ENCODE measurements at places on chromosomes 3 and 15.

DNA sequence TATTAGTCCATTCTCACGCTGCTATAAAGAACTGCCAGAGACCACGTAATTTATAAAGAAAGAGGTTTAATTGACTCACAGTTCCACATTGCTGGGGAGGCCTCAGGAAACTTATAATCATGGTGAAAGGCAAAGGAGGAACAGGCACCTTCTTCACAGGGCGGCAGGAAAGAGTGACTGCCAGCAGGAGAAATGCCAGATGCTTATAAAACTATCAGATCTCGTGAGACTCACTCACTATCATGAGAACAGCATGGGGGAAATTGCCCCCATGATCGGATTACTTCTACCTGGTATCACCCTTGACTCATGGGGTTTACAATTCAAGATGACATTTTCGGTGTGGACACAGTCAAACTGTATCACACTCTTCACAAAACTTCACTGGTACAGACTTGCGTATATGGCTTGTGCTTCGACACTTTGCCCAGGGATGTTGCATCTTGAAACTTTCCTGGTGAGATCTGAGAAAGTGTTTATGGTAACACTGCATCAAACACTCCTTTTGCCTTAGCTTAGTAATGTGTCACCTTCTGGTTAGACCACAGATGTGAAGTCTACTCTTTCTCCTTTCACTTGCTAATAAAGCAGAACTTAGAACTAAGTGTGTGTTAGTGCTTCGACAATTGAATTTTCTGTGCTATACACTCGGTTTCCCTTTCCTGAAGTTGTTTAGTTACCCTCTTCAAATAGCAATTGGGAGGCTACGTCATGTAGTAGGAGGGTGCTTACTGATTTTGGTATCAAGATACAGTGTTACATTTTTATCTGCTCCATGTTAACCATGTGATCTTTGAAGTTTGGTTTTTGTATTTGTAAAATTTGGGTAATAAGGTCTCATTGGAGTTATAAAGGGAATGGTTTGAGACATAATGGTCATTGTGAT lies 185.7 kb downstream of the LPP start:
- DNase-seq, result no peak

DNA sequence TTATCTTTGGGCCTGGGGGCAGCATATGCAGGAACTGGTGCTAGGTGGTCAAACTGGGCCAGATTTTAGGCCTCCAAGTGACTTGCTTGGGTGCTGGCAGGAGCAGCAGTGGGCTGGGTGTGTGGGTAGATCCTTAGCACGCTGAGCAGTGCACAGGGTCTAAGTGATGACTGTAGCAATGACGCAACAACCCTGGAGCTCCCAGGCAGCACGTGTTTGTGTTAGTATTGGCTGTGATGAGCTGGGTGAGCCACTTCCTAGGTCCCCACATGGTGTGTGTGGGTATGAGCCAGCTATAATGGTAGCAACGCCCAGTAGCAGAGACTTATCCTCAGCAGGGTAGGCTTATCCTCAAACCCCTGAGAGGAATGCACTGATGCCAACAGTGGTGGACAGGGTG lies 570.6 kb upstream of the ROBO1 start:
- no peak for DNase-seq

GRCh38 chr3:109897734-109898133 lies 560.4 kb upstream of the DPPA4 start:
- no peak for DNase-seq

DNA sequence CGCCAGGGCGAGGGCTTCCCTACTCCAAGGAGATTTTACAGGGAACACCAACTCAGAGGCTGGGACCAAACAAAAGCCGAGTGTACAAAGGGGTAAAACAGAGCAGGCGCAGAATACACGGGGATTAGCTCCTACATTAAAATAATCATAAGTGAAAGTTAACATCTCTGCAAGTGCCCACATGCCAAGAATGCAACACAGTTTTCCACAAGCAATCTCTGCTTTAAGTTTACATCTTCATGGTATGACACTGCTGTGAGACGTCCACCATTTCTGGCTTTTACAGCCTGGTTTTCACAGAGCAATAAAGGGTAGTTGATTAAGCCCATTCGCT lies 500 bp upstream of the VGLL3 start:
- DNase-seq, result no peak

DNA sequence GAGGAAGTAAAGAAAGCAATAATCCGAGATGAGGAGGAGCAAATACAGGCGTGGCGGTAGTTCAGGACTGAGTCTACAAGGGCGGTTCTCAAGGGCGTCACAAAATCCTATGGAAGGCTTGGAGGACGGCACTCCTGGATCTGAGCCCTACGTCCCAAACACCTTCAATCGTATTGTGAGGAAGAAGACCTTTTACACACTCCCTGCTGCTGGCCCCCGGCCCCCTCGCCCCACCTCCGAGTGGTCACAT lies 747 bp downstream of the PLD1 start:
- no peak for DNase-seq

- DNase-seq, result no peak
Measured at GRCh38 chr3:87710511-87710910, 348.3 kb downstream of the CGGBP1 start.

DNA sequence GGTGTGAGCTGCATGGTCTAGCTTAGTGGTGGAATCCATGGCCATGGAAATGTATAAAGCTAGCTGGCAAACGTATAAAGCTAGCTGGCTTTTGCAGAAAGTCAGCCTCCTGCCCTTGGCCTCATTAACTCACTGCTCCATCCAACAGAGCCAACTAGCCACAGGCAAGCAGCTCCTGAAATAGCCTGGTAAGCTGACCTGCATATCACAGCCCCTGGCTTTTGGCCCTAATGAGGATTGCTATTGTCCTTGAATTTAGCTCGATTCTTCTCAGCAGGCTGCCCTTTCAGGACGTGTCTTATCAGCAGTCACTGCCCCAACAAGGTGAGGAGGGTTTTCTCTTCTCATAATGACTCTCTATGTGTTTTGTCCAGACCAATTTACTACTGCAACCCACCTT lies 446.8 kb downstream of the WDR72 start:
- no peak for DNase-seq

DNA sequence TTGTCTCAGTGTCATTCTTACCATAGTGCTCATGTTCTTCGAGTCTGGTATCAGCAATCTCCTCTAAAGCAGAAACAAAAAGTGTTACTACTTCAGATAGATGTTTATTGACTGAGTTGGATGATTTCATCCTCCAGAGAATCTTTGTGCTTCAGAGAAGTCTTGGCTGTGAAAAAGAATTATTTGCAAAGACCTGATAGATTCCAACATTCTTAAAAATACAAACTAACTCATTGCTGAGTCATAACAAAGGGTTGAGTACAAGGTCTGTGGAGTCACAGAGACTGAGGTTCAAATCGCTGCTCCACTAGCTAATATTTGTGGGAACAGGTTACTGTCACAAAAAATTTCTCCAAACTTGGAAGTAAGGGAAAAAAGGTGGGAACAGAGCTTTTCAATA lies 9.0 kb upstream of the STRIT1 start:
- DNase-seq, result peak; percentile 66

- no peak for DNase-seq
Measured at GRCh38 chr15:89982315-89983055, 18.6 kb upstream of the ZNF710 start.

DNA sequence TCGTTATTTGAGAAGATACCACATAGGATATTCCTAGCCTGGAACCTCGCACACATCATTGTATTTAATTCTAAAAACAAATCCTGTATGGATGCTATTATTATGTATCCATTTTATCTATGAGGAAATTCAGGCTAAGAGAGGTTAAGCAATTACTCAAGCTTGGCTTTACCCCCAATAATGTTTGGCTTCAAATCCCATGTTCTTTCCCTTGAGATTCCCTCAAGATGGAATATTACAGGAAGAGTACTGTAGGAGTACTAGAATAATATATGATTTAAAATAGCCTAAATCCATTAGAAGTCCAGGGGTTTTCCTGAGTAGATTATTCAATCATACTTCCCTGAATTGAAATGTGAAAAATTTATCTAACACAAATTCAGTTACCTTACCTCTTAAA lies 630.2 kb downstream of the ZNF385D start:
- DNase-seq, result no peak

DNA sequence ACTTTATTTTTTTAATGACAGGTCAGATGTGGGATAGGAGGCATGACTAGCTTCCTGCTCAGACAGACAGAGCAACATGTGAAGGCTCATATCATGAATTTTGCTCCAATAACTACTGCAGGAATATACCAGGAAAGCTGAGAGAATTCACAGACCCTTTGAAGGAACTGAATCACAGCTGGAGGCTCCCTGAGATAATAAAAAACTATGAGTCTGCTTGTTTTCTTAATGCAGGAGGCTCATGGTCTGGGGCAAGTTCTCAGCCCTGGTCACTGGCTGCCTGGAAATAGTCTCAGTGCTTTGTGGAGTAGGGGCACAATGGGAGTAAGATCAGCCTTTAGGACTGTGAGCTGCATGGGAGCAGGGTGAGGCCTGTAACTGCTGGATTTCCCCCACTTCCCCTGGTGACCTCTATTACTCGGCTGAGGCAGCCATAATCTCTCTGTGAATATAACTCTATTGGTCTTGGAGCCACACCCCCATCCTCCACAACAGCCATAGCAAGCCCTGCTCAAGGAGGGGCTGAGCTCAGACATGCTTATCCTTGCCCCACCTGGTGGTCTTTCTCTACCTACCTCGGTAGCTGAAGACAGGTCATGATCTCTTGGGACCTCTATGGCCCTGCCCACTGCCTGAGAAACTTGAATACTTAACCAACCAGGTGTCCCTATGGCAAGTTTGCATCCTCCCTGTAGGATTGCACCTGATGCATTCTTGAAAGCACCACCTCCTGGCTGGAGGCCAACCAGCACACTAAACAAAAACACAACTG lies 281.6 kb upstream of the TMCO5A start:
- DNase-seq, result no peak

DNA sequence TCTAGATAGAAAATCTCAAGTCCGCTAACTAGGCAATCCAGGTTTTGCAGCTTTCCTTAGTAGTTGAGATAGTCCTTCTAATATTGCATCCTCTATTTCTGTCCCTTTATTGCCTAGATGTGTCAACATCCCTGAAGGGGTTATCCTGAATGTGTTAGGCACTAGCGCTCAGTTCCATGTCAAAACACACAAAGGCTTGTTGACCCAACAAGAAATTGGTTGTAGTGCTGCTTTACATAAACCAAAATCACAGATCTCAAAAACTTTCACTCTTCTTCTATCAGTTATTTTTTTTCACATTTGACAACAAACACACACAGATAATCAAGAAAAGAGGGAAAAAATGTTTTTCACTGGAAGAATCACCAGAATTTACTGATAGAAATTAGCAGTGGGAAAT lies 51.4 kb upstream of the SOX2 start:
- DNase-seq, result no peak

DNA sequence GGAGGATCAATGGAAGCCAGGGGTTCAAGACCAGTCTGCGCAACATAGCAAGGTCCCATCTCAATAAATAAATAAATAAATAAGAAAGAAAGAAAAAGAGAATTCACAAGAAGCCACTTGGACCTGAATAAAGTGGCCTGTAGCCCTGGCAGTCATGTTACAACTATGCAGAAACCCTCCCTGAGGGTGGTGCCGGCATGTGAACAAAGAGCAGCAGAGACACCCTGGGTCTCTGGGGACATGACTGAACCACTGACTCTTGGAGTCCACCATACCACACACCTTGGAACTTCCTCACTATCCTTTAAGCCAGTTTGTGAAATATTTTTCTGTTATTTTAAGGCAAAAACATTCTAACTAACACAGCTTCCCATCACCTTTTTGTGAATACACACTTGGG lies 93.0 kb downstream of the MEIS2 start:
- no peak for DNase-seq

DNA sequence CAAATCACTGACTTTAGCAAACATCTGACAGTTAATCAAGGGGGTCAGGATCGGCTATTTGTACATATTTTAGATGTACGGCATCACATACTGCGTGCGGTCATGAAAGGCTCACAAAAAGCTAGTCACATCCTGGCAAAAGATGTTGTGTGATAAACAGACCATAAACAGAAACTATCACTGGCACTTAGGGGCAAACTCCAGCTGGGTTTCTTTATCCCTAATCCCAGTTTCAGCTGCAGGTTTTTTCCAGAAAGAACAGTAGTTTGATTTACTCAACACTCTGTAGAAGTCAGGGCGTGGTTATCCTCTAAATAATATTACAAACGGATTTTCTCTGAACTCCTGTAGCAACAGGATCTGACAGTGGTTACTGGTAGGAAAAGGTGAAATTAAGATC lies 112.4 kb upstream of the BHLHE40 start:
- no peak for DNase-seq

DNA sequence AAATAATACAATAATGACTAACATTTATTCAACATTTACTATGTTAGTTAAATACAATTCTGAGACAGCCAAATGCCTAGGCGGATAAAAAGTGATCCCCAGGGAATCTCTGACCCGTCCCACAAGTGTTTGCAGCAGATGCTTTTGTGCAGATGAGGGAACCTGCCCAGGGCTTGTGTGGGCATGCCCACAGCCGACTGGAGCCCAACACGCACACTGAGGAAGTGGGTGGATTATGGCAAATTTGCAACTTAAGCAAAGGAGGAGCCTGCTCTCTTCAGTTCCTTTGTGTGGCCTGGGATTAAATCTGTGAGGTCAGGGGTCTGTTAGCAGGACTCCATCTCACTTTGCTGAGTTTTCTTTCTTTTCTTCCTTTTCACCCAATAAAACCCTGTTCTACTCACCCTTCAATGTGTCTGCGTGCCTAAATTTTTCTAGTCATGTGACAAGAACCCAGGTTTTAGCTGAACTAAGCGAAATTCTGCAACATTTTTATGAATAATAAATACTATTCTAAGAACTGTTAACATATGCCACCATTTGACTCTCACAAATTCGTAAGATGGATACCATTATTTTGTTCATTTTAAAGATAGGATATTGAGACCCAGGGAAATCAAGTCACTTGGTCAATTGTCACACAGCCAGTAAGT lies 13.9 kb upstream of the RTP1 start:
- DNase-seq, result peak; percentile 15

GRCh38 chr3:88947013-88947412 lies 160.4 kb upstream of the EPHA3 start:
- no peak for DNase-seq

DNA sequence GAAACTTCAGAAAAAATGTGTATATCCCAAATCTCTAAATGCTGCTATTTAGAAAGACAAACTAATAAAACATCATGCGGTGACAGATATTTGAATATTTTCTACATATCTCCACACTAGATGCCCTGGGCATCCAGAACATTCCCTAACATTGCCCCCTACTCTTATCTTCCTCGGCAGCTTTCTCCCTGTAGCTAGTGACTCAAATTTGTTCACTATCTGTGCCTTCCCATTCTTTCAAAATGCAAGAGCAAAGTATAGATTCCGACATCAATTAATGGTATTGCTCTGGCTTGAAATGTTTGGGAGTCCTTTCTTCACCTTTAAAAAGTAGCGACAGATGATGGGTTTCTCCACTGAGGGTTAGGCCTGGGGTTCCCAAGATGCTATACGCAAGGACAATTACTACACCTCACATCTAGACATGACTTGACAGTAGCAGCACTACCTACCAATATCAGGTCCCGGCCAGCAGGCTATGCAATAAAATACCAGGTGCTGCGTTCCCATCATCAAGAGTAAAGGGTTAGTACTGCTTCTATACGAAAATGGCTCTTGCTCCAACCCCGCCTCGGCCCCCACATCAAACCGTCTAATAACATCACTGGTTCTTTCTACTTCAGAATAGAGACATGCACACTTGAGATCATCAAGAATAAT lies 631 bp downstream of the UBR1 start:
- peak; percentile 21 for DNase-seq
